ENCODE measurements at places on chromosomes 2 and 18.

DNA sequence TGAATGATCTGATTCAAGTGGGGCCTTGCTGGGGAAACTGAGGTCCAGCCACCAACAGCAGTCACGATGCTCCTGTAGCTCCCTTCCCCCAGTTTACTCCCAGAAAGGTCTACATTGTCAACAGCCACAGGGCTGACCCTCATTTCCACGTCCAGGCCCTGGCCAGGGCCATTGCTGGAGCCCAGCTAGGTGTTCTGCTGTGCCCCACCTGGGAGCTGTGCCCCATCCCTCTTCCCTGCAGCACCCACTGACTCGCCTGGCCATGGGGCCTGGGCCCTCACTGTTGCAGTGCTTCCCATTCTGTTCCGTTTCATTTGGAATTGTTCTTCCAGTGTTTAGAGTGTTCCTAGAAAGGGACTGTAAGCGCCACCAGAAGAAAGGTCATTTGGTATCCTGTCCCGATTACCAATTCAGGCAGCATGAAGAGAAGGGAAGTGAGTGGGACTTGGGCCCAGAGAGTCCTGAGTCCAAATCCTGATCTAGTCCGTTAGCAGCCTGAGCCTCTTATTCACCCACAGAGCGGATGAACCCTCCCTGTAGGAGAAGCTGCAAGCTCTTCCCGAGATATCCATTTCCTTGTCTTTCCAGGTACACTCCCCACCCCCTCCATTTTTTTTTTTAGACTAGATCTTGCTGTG lies 73.1 kb upstream of the HPCAL1 start:
- DNase-seq, result no peak

- DNase-seq, result no peak
These were observed 85.1 kb downstream of the BCL2L11 start for GRCh38 chr2:111205774-111206173.

- DNase-seq, result no peak
These were observed 17.3 kb downstream of the DUSP11 start for GRCh38 chr2:73762571-73762970.

- peak; percentile 86 for DNase-seq
These were observed 219.9 kb downstream of the TMX3 start for GRCh38 chr18:68494802-68495581.

GRCh38 chr18:78410094-78410786 lies 569.4 kb upstream of the SALL3 start:
- no peak for DNase-seq

GRCh38 chr2:172329774-172330671 lies 97.4 kb upstream of the ITGA6 start:
- no peak for DNase-seq

DNA sequence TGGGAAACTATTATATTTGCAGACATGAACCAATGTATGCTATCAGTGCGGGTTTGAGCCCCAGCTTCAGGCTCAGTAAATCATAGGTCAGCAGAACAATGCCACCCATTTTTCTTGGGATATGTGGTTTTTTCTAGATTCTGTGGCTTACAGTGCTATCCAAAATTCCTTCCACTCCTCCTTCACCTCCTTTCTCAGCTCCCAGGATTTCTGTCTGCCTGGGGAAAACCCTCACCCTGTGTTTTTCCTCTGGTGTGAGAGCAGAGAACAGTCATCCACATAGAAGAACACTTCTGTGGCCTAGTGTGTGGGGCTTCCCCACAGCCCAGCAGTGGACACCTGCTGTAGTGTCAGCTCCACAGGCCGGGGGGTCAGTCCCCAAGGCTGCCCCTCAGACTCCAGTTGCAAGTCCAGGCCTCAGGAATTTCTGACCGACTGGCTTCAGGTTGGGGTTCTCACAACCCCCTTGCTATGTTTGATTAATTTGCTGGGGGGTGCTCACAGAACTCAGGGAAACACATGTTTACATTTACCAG lies 238.2 kb downstream of the LDLRAD4 start:
- DNase-seq, result no peak

DNA sequence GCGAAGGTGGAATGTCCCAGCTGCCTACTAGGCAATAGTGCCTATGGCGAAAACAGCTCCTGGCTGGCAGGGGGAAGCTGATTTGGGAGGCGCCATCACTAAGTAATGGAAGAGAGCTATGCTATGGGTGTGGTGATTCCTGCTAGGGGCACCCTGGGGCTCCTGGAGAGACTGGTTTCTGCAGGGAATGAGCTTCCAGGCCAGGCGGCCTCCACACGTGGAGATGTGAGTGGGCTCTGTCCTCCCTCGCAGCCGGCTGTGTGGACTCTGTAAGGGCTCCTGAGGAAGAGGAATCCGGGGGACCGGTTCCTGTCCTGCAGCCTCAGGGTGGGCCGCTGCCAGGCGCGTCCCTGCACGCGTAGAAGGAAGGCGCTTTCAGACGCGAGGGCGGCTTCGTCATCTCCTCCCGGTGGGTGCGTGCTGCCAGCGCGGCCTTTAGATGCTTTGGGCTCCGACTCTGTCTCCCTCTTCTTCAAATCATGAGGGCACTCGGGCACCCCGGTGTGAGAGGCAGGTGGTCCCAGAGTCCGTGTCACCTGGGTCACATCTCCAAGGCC lies 55.5 kb upstream of the ANKRD62 start:
- peak; percentile 78 for DNase-seq

All from GM23248 (cell line).